Immature natural killer cell (primary cell): ENCODE measurements at places on chromosomes 2 and 18.

DNA sequence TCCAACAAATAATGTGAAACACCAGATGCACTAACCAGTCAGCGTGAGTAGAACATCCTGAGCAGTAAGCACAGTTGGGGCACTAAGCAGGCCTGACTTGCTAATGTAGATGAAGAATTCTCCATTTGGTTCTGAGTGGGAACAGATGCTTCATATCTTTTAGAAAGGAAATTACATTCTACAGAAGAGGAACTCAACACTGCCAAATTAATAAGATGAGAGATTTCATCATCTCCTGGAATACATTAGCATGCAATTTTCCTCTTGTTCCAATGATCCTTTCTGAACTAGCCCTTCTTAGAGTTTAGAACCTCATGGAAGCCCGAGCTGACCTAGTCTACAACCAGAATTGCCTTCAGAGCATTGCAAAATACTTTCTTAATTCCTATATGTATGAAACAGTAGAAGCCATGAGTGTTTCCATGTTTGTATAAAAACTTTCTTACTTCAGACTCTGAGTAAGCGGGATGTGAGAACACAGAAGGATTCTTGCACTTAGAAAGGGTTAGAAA, 34.8 kb downstream of the COL5A2 start:
- DNase-seq = no peak

DNA sequence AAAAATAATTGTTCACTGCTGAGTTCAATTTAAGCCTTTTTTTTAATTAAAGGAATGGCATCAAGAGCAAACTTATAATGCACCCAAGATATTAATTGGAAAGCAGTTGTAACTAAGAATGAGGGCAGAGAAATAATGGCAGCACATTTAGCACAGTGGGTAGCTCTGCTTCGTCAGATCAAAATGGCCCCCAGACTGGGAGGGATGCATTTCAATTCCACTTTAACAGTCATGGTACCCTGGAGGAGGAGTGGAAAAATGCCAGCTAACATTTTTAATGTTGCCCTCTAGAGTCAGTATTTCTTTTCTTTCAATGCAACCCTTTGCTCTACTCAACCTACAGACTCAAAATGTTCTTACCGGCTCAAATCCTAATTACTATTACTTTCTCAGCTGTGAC, 504.8 kb upstream of the SETBP1 start:
- no peak for DNase-seq

- no peak for DNase-seq
Observed at GRCh38 chr2:166314022-166314759, 61.6 kb downstream of the SCN9A start.

GRCh38 chr2:128472789-128473174, 154.1 kb upstream of the HS6ST1 start:
- no peak for DNase-seq

- no peak for DNase-seq
Observed at GRCh38 chr2:81283081-81283480, 978.5 kb upstream of the LRRTM1 start.

DNA sequence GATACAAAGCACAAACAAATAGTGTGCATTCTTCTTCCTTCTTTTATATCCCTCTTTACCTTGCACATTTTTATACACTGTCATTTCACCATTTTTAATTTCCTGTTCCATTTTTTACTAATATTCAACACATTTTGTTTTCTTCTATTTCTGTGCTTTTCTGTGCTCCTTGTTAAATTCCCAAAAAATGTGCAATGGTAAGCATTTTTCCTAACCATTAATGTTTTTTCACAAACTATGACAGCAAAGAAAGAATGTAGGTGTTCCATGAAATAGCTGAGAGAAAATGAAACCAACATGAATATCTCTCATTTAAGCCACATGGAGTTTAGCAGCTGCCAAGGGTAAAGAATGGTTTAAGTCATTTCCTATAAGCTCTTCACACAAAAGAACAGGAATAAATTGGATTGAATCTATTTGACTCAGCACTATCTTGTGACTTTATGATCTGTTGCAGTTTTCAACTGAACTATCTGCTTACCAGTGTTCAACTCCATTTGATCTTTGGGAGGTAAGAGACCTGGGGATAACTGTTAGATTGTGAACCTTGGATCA, 145.7 kb upstream of the CDH19 start:
- DNase-seq = no peak

GRCh38 chr18:23071285-23071684, 64.0 kb upstream of the CABLES1 start:
- peak; percentile 92 for DNase-seq

DNA sequence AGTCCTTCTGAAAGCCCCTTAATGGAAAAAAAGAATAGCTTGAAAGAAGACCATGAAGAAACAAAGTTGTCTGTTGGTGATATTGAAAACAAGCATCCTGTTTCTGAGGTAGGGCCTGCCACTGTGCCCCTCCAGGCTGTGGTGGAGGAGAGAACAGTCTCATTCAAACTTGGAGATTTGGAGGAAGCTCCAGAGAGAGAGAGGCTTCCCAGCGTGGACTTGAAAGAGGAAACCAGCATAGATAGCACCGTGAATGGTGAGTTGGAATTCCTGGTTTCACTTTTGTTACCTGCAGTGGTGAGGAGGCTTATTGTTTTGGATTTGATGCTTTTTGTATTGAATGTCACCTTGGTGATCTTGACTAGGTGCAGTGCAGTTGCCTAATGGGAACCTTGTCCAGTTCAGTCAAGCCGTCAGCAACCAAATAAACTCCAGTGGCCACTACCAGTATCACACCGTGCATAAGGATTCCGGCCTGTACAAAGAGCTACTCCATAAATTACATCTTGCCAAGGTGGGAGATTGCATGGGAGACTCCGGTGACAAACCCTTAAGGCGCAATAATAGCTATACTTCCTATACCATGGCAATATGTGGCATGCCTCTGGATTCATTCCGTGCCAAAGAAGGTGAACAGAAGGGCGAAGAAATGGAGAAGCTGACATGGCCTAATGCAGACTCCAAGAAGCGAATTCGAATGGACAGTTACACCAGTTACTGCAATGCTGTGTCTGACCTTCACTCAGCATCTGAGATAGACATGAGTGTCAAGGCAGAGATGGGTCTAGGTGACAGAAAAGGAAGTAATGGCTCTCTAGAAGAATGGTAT, 13.3 kb downstream of the SLC20A1 start:
- DNase-seq = no peak

DNA sequence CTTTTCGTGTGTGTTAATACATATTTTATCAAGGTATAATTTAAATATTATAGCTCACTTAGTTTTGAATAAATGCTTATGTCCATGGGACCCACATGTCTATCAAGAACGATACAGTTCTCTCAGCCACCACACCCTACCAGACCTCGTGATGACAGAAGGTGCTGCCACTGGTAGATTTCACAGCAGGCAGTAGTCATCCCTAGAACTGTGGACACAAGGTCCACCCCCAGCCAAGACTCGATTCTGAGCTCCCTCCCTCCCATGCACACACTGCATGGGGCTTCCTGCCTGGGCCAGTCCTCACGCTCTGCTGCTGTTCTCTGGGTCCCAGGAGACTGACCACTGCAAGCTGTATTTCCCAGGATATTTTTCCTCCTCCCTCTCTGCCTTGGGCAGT, 26.5 kb upstream of the CREB1 start:
- no peak for DNase-seq

DNA sequence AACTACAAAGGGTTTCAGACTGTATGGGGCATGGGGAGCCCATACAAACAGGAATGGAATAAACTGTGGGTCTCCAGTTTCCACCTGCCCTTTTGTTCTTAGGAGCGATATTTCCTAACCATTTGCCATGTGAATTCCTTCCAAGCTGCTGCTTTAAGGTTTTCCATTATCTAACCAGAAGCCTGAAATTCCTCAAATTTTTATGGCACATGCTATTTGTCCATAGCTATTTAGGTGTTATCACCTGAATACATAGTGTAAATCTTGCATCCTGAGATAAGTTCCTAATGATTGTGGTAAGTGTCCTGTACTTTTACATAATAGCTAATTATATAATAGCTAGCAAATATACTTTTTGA, 17.4 kb upstream of the PAIP2B start:
- no peak for DNase-seq

- DNase-seq = no peak
Observed at GRCh38 chr2:99689145-99689742, 199.4 kb upstream of the REV1 start.

DNA sequence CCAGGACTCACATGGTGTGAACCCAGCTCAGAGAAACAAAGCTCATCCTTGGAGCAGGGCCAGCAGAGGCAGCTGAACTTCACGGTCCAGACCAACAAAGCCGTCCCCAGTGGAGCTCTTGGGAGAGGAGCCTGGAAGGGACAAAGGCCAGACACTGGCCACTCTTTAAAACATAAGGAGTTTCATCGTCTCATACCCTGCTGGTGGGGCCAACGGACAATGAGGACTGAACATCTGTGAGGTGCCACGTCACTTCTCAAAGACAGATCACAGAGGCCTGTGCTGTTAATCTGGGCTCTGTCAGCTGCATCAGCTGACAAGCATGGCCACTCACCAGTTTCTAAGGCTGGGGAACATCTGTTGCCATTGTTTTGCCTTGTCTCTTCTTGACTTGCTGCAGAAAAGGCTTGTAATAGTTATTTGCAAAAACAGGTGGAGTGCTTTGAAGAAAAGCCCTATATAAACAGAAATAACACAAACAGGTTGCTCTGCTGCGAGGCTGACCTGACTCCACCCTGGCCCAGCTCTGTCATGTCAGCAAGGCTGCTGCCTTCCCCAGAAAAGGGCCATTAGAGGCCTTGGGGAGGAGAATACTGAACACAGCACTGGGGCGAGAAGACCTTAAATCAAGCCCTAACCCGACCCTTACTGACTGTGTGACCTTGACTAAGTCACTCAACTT, 68.1 kb upstream of the DAPL1 start:
- no peak for DNase-seq

DNA sequence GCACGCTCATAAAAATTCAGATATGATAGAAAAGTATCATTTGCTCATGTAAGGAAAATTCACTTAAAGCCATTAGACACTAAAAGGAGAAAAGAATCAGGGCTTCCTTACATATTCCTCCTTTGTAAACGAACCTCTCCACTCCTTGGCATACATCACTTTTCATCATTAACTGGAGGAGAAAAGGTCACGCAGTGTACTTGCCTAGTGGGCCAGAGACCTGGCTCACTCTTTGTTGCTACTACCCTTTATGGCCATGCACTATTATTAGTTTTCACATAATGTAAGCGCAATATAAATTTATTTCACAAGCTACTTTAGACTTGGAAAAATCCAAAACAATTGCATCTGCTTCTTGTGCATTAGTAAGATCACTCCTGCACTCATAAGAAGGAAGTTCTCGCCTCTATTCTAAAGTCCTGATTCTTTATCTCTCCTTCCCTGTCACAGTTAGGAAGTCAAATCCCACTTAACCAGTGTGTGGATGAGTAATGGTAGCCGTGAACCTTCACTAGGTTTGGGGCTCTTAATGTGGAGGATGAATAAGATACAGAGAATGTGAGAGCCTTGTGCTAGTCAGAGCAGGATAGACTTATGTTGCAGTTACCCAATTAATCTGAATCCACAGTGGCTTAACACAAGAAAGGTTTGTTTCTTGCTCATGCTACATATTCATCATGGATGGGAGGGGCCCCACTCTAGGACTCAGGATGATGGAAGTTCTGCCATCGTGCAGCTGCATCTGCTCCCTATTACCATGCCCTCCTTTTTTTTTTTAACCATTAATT, 115.0 kb upstream of the GLS start:
- no peak for DNase-seq

DNA sequence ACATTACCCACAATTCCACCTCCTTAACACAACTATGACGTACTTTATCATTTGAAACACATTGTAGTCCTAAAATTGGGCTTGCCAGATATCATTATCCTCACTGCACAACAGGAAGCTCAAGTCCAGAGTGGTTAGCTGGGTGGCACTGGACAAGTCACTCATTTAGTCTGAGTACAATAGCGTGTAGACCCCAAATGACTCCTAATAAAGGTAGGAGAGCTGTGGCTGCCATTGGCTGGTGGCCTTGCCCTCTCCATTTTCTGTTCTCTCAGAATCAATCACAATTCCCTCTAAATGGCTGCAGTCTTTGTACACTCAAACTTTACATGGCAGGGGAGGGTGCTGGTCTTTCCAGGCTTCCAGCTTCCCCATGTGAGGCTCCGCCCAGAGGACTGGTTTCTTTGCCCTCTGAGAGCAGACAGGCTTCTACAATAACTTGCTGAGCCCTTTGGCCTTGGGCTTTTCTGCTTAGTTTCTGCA, 11.7 kb downstream of the PSTPIP2 start:
- DNase-seq = no peak

- no peak for DNase-seq
Observed at GRCh38 chr2:3587432-3587831, 7.5 kb upstream of the COLEC11 start.

DNA sequence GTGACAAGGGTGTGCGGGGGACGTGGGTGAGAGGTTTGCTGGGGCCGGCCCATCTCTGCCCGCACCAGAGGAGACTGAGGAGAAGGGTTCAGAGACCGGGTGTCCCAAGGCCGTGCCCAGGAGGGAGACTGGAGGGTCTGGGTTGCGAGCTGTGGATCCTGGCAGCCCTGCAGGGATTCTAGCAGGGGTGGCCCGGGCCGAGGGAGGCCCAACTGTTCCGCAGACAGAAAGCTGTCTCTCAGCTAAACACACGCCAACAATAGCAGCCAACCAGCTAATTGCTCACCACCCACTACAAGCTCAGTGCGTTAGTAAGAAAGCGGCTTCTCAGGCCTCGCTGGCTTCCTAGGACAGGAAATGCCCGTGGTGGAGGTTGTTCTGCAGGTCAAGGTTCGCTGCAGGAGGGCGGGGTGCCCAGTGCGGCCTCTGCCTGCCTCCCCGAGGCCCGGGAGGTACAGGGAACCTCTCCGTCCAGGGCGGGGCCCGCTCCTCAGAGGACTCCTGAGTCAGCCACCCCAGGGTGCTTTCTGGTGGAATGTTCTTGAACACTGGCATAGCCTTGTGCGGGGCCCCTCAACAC, 282.0 kb upstream of the PXDN start:
- DNase-seq = no peak

DNA sequence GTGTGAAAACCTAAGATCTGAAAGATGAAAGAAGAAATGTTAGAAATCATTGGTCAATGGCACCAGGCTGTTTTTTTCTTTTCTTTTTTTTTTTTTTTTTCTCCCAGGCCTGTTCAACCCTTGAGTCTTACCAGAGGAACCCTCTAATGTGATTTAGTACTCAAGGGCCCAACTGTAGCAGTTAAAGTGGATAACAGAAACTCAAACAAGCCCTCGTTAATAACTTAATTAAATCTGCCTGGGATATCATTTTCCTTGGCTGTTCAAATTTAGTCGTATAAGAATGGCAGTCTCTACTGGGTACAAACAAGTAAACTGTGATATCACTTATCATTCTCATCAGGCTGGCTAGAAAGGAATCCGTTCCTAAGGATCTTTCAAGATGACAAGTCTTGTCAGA, 16.5 kb downstream of the ARL4C start:
- no peak for DNase-seq

GRCh38 chr2:109120166-109120565, 8.8 kb upstream of the SH3RF3 start:
- no peak for DNase-seq

DNA sequence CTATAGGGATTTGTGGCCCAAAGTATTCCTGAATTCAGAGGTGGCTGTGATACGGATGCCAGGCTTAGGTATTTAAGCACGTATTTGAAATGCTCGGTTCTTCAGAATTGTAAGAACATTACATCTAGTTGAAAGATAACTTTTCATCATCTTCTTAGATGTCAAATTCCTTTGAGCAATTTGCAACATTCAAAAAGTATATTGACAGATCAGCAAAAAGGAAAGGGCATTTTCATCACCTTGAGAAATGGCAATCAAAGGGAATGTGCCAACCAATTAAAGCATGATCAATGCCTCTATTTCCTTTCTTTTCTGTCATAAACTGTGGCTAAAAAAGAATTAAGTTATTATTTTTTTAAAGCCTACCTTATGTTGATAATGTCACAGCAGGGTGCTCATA, 66.3 kb upstream of the LRRTM4 start:
- DNase-seq = no peak
